ENCODE measurements at places on chromosomes 5 and 9. TPM values are rescaled to one million over a fixed set of nuclear protein-coding genes. Genes with fewer than 3 reads are reported as not detected.

DNA sequence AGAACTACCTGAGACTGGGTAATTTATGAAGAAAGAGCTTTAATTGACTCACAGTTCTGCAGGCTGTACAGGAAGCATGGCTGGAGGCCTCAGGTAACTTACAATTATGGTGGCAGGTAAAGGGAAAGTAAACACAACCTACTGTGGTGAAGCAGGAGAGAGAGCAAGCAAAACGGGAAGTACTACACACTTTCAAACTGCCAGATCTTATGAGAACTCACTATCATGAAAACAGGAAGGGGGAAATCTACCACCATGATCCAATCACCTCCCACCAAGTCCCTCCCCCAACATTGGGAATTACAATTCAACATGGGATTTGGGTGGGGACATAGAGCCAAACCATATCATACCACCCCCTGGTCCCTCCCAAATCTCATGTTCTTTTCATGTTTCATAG is 58.7 kb upstream of the GPR151 start:
- no peak for DNase-seq

GRCh38 chr9:72808446-72808768 is 144.4 kb downstream of the ALDH1A1 start:
- peak; percentile 33 for DNase-seq

LCP2 gene
- not detected for total RNA-seq

DNA sequence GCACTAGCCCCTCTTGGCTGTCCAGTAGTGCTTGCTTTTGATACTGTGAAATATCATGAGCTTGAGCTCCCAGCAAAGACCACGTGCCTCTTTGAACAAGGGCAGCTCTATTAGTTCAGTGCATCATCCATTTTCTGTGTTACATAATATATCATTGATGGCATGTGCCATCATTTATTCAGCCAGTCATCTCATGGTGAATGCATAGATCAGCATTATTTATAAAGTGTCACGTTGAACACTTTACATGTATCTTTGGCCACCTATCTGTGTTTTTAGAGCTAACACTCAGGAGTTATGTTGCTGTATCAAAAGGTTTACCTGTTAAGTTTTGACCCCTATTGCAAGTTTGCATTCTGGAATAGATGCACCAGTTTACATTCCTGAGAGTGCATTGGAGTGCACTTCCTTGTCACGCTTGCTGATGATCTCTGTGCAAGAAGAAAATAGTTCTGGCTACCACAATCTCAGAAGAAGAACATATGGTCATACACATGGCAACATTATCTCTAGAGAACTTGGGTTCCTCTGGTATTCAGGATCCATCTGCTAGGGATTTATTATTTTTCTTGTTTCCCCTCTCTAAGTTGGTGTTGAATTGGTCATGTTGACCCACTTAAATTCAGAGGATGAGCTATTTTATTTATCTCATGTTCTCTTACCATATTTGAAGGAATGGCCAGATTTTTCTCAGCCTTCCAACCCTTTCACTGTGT is 120.9 kb downstream of the SH3GL2 start:
- no peak for DNase-seq

FPGS gene
- total RNA-seq = 70.0 TPM

- peak; percentile 4 for DNase-seq
These were observed 6.5 kb upstream of the EBF1 start for GRCh38 chr5:159106193-159106568.

DNA sequence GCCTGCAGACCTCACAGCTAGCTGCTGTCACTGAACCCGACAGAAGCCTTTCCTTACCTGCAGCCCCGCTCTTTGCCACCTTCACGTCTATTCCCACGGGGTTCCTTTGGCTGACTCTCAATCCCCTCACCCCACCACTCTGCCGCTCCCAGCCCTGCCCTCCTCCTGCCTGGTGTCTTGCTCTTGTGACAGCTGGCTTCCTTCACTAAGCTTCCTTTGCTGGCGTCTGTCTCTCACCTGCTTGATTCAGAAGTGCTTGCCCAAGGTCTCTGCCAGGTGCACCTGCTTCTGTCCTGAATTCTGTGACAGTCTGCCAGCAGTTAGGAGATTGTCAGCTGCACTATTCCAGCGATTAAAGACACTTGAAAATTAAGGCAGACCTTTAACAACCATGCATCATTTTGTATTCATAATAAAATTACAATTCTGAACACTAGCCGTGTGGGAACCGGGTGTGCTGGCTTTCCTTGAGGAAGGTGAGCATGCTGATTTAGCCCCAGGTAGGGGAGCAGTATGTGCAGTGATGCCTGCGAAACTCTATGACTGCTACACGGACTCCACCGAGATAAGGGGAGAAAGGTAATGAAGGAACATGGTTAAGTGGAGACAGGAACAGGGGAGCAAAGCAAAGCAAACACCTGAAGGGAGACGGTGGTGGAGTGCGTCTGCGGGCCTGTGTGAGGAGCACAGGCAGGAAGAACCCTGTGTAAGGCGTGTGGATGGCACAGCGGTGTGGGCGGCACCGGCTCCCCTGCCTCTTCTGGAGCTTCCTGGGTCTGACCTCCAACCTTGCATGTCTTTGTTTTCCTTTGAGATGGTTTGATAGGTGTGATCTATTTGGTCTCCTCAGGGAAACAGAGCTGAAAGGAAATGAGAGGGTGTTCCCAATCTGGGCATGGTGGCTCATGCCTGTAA is 80.1 kb upstream of the CACNA1B start:
- no peak for DNase-seq

ZNF354C gene
- 3.9 TPM for total RNA-seq

- no peak for DNase-seq
These were observed 114.9 kb downstream of the AUH start for GRCh38 chr9:91246846-91247245.

- no peak for DNase-seq
These were observed 97.9 kb upstream of the RANBP6 start for GRCh38 chr9:6113312-6113711.

AMACR gene
- 6.3 TPM for total RNA-seq

DNA sequence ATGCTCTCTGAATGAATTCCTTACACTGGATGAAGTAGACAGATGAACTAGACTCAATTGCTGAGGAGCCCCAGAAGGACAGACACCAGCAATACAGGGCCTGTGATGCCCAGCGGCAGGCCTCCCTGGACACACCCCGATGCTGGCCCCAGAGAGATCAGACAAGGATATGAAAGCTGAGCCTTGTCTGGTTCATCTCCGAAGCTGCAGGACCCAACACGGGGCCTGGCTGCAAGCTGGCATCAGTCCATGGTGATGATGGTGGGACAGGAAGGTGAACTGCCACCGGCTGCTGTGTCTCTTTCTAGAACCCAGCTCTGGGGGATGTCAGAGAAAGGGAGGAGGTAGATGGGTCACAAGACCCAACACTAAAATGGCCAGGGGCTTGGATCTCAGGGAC is 104.0 kb upstream of the LMX1B start:
- no peak for DNase-seq

DNA sequence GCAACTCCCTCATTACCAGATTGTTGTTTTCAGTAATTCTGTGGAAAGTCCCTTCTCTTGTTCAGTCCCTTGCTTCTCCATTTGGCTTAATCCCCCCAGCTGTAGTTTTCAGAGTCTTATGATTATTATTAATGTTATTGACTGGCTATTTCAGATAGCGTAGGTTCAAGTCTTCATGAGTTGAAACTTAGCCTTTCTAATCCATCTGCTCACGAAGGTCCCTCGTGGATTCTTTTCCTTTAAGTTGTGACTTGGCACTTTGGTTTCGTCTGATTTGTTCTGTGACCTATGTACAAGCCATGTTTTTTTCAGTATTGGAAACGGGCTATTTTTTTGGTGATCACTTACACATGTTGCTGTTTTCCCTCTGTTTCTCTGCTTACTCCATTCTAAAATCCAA is 260.3 kb downstream of the TMEM167A start:
- DNase-seq = no peak

DNA sequence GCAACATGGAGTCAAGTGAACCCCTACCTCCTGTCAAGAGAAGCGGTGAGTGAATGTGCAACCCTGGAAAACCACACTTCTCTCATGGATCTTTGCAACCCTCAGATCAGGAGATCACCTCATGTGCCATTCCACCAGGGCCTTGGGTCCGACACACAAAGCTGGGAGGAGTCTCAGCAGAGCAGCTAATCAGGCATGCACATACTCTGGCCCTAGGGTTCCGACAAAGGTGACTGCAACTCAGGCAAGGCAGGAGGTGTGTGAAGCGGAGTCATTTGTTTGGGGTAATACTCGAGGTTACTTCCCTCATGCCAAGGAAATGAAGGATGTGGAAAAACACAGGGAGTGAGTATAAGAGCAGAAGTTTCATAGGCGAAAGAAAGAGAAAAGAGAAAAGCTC is 96.1 kb downstream of the GABRG2 start:
- no peak for DNase-seq

NR4A3 gene
- total RNA-seq = not detected

GGTA1 gene
- total RNA-seq = 0.13 TPM

DNA sequence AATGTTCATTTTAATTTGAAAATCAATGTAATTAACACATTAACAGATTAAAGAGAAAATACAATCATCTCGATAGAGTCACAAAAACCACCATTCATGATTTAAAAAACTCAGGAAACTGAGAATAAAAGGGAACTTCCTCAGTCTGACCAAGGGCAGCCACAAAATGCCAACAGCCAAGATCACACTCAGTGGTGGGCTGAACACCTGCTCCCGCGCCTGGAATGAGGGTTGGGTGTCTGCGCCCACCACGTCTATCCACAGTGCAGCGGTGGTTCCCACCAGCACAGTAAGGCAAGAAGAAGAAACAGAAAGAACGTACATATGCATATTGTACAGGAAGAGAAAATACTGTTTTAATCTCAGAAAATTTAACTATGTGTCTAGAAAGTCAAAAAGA is 11.7 kb upstream of the NSMF start:
- DNase-seq = no peak

SLC24A2 gene
- total RNA-seq = not detected

DNA sequence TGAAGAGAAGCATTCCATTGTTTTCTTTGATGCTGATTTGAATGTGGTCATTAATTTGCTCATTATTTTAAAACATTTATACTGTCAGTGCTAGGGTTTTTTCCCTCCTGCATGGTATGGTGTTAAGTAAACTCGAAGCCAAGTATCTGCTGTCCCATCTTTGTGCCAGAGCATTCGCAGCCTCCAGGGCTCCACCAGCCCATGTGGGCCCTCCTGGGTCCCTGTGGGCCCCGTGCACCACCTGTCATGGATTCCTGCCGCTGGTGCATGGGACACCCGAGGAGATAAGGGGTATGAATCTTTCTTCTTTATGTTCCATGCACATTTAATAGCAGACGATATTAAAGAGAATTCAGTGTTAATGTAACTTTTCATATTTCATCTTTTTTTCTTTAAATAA is 95.1 kb downstream of the TRIO start:
- no peak for DNase-seq

- no peak for DNase-seq
These were observed 505 bp upstream of the ACER2 start for GRCh38 chr9:19408316-19408692.

GRCh38 chr5:52457810-52458209 is 329.9 kb upstream of the ITGA1 start:
- DNase-seq = no peak

- no peak for DNase-seq
These were observed 104.1 kb downstream of the DROSHA start for GRCh38 chr5:31427724-31428309.

DNA sequence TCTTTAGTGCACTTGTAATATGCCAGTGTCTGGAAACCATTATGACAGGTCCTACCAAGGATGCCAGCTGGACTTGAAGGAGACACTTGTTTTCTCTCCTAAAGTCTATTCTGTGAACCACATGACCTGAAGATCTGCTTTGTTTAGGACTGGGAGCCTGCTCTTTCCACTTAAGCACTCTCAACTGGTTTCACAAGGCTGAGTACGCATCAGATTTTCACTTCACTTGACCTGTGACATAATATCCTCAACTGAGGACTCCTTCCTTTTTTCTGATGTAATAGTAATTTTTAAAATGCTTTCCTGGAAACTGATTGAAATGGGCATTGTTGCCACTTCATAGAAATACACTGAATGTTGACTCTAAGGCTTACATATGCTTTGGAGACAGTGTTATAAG is 52.2 kb downstream of the PDE8B start:
- no peak for DNase-seq

GRCh38 chr5:177005619-177006264 is 837 bp downstream of the UIMC1 start:
- peak; percentile 48 for DNase-seq

FREM1 gene
- not detected for total RNA-seq

- DNase-seq = peak; percentile 54
These were observed 94.5 kb upstream of the LIFR start for GRCh38 chr5:38650946-38651345.

DNA sequence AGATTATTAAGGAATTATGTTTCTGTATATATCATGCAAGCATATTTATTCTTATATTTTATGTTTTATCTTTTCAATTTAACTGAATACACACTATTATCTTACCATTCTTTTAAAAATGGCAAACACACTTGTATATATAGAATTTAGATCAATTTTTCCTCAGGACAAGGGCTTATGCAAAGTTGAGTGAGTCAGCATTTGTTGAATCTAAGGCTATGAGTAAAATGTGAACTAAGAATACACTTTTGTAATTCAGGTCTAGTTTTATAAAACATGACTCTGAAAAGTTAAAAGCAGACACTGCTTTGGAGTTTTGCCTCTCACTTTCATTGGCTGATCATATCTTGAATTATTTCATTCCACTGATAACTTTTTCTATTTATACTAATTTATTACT is 127.8 kb downstream of the FOCAD start:
- peak; percentile 68 for DNase-seq

GRCh38 chr5:88399561-88399960 is 130.9 kb upstream of the TMEM161B start:
- DNase-seq = no peak

GRCh38 chr5:26700759-26701384 is 337.5 kb downstream of the CDH9 start:
- DNase-seq = peak; percentile 18

DNA sequence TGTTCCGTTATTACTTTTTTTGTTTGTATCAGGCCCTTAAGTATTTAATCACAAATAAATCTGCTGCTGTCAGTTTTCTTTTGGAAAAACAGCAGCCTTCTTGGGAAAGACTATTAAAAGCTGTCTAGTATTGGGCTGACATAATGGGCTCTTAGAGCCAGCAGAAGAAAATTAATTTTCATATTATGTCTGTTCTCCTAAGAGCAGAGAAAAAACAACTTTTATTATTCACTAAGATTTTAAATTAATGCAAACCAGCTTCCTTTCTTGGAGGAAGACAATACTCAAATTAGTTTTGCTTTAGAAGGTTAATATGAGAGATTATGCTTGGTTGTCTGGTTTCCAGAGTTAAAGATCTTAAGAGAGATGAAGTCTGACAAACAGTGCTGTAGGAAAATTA is 30.6 kb upstream of the GARNL3 start:
- DNase-seq = no peak

CDKN2B-AS1 gene
- total RNA-seq = 0.53 TPM

- peak; percentile 15 for DNase-seq
These were observed 2.8 kb downstream of the CKS2 start for GRCh38 chr9:89313842-89314241.

GPR150 gene
- total RNA-seq = 0.26 TPM

GRCh38 chr5:124761010-124761409 is 14.6 kb upstream of the ZNF608 start:
- no peak for DNase-seq
